Motor neuron (in vitro differentiated cells): ENCODE measurements at places on chromosomes 2 and 18.

DNA sequence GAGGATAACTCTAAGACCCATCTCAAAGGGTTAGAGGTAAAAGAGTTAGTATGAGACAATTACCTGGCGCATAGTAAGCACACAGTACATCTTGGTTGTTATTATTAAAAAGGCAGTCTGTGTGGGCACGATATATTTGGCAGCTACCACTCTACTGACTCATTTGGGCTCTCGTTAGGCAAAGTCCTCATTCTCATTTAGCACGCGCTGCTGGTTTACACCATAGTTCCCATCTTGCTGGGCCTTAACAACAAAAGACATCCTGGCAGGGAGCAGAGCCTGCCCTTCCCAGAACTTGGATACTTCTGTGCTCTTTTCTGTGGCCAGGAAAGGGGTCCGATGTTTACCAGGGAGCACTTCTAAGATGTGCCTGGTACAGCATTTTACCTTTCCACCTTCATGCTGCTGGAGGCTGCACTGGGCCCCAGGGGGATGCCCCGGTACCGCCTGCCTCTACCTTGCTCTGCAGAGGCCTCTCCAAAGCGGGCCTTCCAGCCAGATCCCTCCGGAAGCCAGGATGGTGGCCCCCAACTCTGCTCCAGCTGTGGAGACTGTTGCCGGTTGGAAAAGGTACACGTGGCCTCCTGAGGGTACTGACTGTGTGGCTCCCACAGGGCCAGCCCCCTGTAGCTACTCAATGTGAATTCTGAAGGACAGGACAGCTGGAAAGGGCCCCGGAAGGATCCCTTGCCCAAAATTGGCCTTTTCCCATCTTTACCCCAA, 15.0 kb downstream of the GLI2 start:
- no peak for ATAC-seq

DNA sequence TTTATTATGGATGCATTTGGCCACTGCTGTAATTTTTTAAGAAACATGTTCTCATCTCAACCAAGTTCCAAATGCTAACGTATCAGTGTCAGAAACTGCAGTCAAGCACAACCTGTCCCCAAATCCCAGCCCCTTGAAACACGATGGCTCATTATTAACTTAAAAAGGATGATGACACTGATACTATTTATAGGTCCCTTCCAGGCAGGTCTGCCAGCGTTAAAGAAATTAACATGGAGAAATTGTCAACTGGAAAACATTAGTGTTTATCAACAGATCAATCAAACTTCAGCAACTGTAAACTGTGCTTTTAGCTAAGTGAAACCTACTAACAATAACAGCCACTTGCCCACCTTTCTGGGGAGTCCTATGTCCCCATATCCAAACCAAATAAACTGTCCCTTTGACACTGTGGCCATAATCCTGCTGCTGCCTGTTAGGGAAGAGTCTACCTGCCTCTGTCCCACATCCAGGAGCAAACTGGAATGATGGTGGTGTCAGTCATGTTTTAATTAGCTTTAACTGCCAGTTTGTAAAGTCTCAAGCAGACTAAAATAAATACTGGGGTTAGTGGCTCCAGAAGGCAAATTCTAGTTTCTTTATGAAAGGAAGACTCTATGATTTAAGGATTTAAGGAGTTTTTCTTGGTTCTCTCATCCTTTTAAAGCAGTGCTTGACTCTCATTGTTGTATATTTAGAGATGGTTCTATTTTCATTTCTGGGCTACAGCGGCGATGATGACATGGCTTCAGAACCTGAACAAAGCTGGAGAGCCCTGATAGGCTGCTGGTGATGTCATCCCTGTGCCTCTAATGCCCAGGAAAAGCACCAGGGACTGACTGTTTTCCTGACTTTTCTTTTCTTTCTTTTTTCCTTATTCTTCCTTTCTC, 583.6 kb upstream of the PIK3C3 start:
- peak; percentile 84 for ATAC-seq

DNA sequence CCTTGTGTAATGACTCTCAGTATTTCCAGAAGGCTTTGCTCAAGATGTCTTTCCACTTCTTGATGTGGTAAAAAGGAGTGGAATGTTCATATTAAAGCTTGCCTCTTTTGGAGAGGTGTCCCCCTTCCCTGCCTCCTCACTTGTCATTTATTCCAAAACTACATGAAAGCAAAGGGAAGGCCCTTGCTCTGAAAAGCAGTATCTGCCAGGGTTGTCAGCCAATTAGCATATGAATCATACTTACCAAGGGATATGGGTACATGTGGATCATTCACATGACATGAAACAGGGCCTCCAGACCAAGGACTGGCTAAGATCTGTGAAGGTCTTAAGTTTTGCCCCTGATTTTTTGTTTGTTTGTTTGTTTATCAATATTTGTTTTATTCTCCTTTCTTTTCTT, 31.3 kb downstream of the ANXA4 start:
- ATAC-seq: no peak

- no peak for ATAC-seq
Observed at GRCh38 chr2:44550561-44550960, 188.8 kb downstream of the CAMKMT start.

DNA sequence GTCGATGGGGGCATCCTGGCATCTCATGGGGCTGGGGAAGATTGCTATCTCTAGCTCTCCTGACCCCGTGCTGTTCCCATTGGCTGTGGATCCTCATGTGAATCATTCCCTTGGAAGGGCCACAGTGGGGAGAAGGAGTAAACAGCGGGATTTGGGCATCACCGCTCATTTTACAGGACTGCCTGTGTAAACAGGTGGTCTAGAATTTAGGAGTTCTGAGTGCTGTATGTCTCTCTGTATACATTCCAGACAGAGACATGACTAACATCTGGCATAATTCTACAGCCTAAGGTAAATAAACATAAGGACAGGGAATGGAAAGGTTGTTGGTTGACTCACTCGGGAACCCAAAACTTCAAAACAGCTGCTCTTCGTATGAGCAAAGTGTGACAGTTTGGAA, 92.7 kb downstream of the COPS8 start:
- no peak for ATAC-seq

DNA sequence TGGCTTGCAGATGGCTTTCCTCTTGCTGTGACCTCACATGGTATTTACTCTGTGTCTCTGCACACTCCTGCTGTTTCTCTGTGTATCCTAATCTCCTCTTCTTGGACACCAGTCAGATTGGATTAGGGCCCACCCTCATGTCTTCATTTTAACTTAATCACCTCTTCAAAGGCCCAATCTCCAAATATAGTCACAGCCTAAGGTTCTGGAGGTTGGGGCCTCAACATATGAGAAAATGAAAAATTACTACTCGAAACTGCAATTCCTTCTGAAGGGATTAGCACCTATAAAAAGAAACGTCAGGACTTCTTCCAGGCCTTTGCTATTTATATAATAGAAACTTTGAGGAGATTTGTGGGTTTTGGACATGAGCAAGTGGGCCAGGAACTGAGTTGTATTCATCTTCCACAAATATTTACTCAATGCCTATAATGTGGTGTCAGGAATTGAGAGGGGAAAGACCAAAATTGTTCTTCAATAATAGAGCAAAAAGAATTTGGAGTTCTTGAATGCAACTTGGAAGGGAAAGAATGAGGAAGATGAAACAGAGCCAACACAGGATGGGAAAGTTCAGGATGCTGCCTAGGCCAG, 270.0 kb upstream of the FN1 start:
- no peak for ATAC-seq

GRCh38 chr2:206452242-206452641, 8.9 kb downstream of the ADAM23 start:
- ATAC-seq: peak; percentile 7

DNA sequence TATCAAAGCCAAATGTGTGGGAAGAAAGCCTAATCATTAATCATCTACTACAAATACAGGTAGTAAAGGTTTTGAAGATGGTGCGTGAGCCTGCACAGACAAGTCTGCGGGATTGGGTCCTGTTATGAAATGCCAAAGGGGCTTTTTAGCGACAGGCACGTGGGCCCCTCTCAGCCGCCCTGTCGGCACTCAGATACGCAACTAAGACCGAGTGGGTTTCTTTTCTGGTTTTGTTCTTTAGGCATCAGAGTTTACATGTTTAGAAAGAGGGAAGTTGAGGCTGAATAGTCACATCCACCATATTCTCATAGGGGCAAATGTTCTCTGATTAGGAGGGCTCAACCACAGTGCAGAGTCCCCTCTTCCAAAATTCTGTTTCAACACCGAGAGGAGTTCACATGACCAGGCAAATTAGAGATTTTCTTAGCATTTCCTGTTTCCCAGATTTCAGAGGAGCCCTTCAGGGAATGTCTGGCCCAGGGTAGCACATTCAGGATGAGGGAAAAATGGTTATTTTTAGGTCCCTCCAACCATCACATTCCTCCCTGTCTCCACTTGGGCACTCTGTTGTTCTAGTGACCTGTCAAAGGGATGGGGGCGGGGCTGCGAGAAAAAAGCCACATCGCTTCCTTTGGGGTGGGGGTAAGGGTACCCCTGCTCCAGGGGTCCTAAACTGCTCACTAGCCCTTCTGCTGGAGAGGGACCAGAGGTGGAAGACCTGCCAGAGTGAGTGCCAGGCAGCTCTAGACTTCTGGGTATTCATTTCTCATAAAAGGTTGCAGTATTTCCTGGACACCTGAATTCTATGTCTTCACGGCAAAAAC, 159.2 kb downstream of the BCL2 start:
- no peak for ATAC-seq

DNA sequence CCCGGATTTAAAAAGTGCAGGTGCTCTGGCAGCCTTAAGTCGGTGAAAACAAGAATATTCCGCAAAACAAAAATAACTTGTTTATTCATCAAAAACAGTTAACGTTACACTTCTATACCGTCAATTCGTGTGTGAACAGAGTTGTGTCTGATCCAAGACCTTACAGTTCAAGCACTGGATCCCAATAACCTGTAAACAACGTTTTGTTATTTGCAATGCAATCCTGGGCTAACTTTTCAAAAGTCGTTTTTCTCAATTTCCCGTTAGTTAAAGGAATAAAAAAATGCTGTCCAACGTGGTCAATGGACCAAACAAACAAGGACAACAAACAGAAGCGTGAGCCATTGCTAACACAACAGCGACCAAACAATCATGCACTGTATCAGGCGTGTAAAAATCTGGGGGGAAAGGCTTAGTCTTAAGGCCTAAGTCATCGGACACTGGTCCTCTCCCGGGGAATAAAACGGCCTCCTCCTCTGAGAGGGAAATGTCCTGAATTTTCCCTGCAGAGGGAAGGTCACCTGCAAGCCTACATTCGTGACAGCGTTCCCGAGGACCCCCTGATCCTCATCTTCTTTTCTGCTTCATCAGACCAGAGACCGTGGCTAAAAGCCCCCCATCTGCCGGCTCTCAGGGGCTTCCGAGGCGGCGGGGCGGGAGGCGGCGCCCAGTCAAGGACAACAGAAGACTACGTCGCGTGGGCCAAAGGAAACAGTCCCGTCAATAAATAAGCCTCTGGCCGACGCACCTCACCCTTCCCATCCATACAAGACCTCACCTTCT, 490 bp downstream of the NDUFS1 start:
- ATAC-seq: peak; percentile 30

- no peak for ATAC-seq
Observed at GRCh38 chr2:74009577-74009976, 24.9 kb downstream of the TET3 start.

- ATAC-seq: no peak
Observed at GRCh38 chr2:44572196-44572900, 210.6 kb downstream of the CAMKMT start.

DNA sequence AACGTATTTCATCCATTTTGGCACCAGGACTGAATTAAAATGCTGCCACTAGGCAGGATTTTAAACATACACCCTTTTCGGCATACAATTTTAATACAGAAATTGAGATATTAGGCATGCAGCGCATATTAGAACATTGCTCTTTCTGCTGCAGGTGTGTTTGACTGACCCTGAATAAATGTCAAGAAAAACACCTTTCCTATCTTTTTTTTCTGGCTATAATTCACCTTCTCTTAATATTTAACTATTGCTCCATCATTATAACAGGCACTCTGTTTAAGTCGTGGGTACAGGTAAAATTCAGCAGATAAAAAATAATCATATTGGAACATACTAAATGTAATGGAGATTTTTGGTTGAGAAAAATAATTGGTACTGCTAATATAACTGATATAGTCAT, 905.9 kb downstream of the NRXN1 start:
- ATAC-seq: no peak

- ATAC-seq: no peak
Observed at GRCh38 chr2:45782986-45783385, 131.5 kb downstream of the PRKCE start.

DNA sequence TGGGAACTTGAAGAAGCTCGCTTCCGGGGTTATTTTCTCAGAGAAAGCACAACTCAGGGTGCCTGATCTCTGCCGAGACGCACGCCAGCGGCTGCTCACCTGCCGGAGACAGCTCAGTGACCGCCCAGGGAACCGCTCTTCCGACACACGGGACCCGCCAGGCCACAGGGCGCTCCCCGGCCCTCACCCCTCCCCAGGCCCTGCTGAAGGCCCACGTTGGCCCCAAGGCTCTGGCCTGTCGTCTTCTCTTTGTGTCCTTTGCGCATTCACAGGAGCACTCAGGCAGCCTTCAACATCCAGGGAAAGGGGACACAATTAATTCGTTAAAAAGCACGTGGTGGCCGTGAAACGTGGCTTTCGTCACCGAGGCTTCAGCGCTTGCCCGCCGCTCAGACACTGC, 276.3 kb upstream of the SALL3 start:
- ATAC-seq: no peak

GRCh38 chr2:41431756-41432155, 616.1 kb upstream of the PKDCC start:
- ATAC-seq: no peak

GRCh38 chr2:134138115-134138514, 115.8 kb upstream of the MGAT5 start:
- ATAC-seq: no peak

DNA sequence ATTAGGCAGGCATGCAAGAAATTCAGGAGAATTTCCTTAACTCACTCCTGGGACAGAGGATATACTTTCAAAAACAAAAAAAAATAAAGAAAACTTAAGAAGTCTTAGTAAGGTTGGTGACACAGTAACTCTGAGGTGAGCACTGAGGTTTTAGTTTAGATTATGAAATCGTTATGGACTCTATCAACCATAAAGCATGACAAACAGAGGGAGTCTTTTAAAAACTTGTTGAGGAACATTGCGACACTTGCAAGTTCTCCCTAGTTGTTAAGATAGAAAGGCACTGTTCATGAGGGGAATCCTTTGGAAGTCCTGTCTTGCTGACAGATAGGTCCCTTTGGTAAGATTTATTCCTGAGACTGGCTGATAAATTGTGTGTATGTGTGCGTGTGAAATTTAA, 194.3 kb upstream of the ERBB4 start:
- ATAC-seq: no peak

DNA sequence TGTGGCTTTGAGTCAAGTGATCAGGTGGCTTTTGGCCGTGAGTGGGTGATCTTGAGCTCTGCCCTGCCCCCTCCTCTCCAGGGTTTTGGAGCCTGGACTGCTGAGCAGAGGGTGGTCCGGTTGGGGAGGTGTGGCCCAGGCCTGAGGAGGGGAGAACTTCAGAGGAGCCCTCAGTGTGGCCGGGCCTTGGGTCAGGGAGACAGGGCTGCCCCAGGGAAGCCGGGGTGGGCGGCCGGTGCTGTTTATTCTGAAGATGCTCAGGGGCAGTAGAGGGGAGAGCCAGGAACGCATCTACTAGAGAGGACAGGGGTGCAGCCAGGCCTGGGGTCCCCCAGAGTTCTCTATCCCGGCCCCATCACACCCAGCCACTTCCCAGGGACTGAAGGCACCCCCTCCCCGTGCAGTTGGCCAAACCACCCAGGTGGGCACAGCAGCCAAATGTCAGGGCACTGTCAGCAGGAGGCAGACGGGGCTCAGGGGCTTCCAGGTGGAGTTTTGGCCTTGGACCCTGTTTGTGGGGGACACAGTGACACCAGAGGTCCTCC, 963 bp downstream of the ERFE start:
- ATAC-seq: no peak
